ENCODE measurements at places on chromosomes 13 and 19. TPM values are rescaled to one million over a fixed set of nuclear protein-coding genes. Genes with fewer than 3 reads are reported as not detected.

KIRREL2 gene
- 3.5 TPM for polyA plus RNA-seq

LMTK3 gene
- 2.4 TPM for polyA plus RNA-seq

SERTM1 gene
- 12.4 TPM for polyA plus RNA-seq

KLK15 gene
- not detected for polyA plus RNA-seq

POU4F1 gene
- polyA plus RNA-seq = 0.15 TPM

ATP4B gene
- not detected for polyA plus RNA-seq

PCDH17 gene
- 16.1 TPM for polyA plus RNA-seq

CD177 gene
- 0.17 TPM for polyA plus RNA-seq

ZNF568 gene
- polyA plus RNA-seq = 31.6 TPM

ZNF583 gene
- 10.2 TPM for polyA plus RNA-seq

SIGLEC12 gene
- polyA plus RNA-seq = not detected

CGB8 gene
- 0.89 TPM for polyA plus RNA-seq

RGCC gene
- 114 TPM for polyA plus RNA-seq

PRRG2 gene
- polyA plus RNA-seq = 5.5 TPM
